ENCODE measurements at places on chromosomes 5 and 9.

DNA sequence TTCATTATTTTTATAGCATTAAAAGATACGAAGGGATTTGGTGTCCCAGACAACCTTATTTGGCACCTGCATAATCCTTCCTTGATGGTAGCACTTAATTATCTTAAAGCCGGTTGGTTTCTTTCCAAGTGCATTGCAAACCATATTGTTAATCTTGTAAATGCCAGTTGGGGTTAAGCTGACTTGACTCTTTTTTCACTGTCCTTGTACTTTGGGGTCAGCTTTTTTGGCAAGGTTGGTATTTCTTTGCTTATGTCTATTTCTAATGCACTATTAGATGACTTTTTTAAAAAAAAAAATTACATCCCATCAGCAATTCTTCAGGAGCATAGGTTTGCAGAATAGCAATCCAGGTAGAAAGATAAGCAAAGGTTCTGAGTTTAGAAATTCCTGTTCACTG lies 466.8 kb upstream of the TLE4 start:
- no peak for DNase-seq

GRCh38 chr5:39005566-39006232 lies 68.5 kb downstream of the RICTOR start:
- DNase-seq = no peak

DNA sequence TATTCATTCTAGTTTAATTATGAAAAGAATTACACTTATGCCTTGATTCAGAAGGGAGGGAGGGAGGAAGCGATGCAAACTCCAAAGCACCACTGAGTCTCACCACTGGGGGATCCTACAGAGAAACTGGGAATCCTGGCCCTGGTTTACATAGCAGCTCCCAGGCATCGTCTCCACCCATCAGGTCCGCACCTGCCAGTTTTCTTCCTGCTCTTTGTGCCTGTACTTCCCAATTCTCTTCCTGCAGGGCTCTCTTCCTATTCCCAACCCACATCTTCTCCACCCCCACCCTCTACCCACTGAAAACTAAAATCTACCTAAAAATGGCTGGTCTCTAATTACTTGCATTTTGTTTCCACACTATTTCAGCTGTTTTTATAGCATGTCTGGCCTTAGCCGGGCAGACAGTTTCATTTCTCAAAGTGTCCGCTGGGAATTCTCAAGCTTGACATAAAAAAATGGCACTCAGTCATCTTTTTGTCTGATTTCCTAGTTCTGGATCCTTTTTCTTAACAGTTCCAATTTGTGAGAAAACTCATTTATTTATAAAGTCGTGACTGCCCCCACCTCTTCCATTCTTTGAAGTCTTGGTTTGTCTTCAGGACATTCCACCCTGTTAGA lies 1.6 kb upstream of the TNIP1 start:
- no peak for DNase-seq

DNA sequence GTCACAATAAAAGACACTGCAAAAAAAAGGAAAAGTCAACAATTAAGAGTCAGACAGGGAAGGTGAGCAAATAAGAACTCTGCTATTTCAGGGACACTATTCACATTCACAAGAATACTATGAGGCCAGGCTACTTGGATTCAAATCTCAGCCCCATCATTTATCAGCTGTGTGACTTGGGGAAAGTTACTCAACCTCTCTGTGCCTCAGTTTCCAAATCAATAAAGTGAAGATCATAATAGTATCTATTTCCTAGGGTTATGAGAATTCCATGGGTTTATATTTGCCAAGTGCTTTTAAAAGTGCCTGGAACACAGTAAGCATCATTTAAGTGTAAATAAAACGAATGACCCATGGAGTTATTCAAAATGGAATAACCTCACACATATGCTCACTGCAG lies 56.4 kb downstream of the ALDH7A1 start:
- no peak for DNase-seq

Measured in activated CD4-positive, alpha-beta T cell treated with anti-CD3 and anti-CD28 coated beads, Interleukin-2, amount 50 U/mL, for 24 hours (primary cell).